ENCODE measurements at places on chromosomes 7 and 10. TPM values are rescaled to one million over a fixed set of nuclear protein-coding genes. Genes with fewer than 3 reads are reported as not detected.

ZPBP gene
- total RNA-seq: not detected

VSTM2A gene
- total RNA-seq: not detected

ARHGEF35 gene
- total RNA-seq: 4.2 TPM

HPS6 gene
- 25.3 TPM for total RNA-seq
